ENCODE measurements at places on chromosomes 4 and X.

DNA sequence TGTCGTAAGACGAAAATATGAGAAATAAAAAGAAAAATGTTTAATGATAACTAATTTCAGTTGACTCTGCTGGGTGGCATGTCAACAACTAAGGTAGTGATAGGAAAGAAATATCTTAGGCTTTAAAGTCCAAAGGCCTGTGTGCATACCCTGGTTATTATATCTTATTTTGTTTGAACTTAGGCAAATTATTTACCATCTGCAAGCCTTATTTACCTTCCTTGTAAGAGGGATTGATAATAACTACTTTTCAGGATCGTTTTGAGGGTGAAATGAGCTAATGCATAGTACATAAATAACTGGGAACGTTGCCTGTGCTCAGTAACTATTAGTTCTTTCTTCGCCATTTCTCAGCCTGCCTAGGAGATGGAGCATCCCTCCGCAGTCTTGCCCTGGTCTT is 41.6 kb upstream of the TAB3 start:
- no peak for DNase-seq

GRCh38 chr4:69054578-69055200 is 41.6 kb upstream of the UGT2B7 start:
- no peak for DNase-seq

GRCh38 chr4:84529169-84529751 is 30.2 kb upstream of the NKX6-1 start:
- no peak for DNase-seq

GRCh38 chr4:187304133-187304532 is 580.5 kb upstream of the FAT1 start:
- no peak for DNase-seq

DNA sequence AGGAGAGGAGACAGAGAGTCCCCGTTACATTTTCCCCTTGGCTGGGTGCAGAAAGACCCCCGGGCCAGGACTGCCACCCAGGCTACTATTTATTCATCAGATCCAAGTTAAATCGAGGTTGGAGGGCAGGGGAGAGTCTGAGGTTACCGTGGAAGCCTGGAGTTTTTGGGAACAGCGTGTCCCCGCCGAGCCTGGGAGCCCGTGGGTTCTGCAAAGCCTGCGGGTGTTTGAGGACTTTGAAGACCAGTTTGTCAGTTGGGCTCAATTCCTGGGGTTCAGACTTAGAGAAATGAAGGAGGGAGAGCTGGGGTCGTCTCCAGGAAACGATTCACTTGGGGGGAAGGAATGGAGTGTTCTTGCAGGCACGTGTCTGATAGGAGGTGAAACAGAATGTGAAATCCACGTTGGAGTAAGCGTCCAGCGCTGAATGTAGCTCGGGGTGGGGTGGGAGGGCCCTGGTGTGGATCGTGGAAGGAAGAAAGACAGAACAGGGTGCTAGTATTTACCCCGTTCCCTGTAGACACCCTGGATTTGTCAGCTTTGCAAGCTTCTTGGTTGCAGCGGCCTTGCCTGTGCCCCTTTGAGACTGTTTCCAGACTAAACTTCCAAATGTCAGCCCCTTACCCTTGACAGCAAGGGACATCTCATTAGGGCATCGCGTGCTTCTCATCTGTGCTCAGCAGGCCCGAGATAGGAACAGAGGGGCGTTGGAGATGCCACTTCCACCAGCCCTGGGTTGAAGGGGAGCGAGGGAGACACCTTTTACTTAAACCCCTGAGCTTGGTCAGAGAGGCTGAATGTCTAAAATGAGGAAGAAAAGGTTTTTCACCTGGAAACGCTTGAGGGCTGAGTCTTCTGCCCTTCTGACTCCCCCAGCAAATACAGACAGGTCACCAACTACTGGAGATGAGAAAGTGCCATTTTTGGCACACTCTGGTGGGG is 2.7 kb downstream of the SHOX start:
- no peak for DNase-seq

DNA sequence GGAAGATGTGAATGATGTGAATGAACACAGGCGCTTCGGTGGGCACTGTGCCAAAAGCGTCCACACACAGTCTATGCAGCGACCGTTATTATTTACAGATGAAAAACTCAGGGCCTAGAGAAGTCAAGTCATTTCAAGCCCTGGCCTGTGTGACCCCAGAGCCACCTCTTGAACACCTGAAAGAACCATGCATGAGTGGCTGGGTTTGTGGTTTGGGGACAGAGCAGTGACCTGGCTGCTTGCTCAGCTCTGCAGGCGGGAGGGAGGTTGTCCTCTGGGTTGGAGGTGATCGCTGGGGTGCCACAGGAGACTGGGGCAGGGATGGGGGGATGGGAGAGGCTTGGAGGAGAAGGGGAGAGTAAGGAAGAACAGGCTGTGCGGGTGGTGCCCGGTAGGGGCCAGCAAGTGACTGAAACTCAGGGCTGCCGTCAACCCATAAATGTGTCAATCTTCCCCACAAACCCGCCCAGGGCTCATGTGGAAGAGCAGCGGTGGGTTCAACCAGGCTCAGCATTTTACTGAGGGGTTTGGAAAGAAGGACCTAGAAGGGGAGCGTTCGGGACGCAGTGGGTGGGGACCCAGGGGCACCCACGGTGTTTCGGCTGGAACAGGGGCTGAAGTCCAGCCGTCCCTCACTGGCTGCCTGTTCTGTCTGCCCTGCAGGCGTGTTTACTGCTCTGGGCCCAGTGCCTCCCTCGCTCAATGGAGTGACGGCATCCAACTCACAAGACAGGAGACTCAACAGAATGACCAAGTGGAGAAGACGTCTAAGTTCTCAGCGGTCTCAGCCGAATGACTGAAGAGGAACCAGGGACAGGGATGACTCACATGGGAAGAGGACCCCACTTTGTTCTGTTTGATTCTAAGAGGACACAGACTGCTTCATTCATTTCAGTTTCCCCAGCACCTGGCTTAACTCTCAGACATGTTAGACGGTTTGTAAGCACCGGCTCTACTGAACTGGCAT is 167.8 kb downstream of the AFAP1 start:
- DNase-seq = no peak

GRCh38 chr4:84389406-84389805 is 109.7 kb downstream of the NKX6-1 start:
- DNase-seq = no peak

DNA sequence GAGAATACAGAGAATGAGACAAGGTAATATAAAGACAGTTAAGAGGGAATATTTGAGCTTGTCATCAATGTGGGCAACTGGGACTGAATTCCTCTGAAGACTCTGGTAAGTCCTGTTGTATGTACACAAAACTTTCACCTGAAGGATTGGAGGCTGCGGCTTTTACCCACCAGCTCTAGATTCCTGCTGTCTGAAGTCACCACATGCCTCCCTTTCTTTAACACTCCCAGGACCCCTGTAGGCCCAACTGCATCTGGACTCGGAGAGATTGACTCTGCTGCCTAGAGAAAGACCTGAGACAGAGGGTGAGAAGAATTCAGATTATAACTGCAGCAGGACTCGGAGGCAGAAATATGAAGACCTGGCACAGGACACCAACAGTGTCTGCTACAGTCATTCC is 1048.0 kb downstream of the PDHA2 start:
- DNase-seq = no peak

DNA sequence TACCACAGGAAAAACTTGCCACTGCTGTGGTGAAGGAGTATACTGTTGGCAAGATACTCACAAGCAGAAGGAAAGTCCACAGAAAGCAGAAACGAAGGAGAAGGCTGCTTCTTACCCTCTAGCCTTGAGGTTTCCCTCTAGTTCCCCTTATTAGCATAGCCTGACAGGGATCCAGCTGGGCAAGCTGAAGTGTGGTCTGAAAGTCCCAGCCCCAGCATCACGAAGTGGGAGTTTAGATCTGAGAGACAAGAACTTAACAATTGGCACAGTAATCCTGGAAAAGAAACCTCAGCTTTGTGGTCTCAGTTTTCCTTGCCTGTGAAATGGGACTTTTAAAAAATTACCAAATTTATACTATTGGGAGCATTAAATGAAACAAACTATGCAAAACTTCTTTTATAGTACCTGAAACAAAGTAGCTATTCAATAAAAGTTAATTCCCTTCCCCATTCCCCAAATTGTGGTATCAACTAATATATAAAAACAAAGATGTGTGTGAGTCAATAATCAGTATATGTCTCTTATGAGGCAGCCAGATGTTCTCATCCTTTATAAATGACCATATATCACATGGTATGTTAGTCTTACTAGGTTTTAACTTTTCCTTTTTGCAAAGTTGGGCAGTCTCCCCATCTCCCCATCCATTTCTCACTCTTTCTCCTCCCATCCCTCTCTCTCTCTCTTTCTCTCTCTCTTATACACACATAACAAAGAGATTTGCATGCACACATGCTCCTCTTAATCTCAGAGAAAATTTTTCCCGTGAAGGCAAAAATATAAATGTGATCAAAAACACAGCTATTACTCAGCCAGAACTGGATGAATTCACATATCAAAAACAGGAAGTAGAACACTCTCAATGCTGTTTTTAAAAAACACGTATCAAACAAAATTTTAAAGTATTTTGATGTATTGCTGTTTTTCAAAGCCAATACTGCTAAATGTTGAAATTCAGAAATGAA is 57.8 kb downstream of the SCFD2 start:
- DNase-seq = no peak

DNA sequence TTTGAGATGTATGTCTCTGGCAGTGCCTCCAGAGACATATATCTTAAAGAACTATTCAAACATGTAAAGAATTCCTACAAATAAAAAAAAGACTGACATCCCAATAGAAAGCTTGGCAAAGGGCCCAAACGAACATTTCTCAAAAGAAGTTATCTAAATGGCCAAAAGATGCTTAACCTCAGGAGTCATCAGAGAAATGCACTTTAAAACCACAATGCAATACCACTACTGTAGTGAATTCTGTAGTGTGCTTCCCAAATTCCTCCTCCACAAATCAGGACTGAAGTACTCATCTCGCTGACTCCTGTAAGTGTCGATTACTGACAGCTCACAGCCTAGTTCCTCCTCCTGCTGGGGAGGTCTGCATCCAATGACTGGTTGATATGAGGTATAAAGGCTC is 129.0 kb upstream of the MAMLD1 start:
- no peak for DNase-seq

- DNase-seq = no peak
Observed at GRCh38 chr4:41072021-41072777, 142.1 kb downstream of the APBB2 start.

GRCh38 chr4:184651899-184652298 is 2.4 kb downstream of the PRIMPOL start:
- DNase-seq = no peak

GRCh38 chrX:110561034-110561433 is 202.4 kb downstream of the RTL9 start:
- DNase-seq = no peak

DNA sequence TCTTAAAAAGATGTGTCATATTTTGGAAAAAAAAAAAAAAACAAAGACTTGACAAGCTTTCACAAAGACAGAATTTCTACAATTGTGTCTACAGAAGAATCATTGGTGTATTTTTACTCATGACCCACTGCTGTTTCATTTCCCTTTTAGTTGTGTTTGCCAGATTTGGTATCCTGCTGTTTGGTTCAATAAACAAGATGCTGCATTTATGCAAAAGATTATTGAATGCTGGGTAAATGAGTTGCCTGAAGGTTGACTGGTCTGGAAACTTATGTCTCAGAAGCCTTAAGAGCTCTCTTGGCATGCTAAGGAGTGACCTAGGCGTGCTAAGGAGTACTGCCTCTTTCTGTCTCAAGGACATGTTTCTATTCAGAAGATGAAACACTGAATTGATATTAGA is 64.9 kb upstream of the NPY2R start:
- no peak for DNase-seq

GRCh38 chr4:48190839-48191238 is 56.8 kb upstream of the TXK start:
- DNase-seq = no peak

GRCh38 chr4:112402098-112402497 is 104.9 kb downstream of the ALPK1 start:
- DNase-seq = no peak

DNA sequence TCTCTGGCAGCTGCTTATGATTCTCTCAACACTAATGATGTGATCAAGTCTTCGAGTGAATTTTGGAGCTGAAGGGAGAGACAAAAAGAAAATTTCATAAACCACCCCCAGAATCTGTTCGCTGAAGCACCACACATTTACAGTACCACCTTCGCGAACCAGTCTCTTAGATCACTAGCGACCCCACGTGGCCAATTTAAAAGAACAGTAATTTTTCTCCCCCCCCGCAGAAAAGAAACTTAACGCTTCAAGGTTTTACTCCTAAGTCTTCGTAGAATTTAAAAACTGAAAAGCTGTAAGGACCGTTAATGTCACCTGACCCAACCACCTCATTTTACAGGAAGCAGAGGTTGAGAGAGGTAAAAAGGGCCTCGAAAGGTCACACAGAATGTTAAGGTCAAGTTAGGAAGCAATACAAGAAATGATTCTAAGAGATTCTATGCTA is 187.5 kb downstream of the QDPR start:
- peak; percentile 7 for DNase-seq

DNA sequence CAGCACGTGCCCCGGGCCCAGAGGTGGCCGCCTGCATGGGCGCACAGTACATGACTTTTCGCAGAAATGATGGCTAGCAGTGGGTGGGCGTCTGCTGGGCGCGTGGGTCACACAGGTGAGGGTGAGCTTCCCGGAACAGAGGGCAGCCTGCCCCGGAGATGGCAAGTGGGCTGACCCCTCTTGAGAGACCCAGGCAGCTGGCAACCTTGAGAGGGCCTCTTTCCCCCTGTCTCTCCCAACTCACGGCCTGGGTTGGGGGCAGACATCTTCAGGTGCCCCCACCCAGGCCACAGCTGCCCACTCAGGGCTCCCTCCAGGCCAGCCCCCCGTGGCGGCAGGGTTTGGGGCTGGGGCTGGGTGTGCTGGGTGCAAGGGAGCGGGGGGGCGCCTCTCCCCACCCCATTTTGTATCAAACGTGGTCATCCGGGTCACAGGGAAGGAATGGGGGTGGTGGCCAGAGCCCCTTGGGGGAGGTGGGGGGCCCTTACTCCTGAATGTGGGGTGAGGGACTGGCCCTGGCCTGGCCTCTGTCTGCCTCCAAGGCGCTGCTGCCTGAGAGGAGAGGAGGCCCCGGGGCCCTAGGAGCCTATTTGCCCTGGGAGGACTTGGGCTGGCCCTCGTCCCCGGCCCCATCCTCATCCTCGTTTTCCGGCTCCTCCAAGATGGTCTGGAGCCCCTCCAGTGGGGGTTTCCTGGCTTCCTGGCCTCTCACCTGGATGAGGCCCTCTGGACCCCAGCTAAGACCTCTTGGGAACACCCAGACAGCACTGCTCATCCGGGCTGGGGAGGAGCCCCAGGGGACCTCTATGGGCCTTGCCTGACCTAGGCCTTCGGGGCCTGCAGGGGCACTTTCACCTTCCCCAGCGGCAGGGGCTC is 4.6 kb downstream of the PNMA6E start:
- DNase-seq = no peak

DNA sequence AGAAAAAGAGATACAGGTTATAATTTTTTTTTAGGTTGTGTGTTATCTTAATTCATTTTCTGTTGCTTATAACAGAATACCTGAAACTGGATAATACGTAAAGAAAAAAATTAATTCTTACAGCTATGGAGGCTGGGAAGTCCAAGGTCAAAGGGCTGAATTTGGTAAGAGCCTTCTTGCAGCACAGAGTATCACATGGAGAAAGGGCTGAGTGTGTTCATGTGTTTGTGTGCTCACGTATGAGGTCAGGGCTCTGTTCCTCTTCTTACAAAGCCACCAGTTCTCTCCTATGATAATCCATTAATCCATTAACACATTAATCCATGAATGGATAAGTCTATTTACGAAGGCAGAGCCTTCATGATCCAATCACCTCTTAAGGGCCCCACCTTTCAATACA is 8.6 kb upstream of the RAB28 start:
- no peak for DNase-seq

GRCh38 chrX:23374291-23374690 is 39.6 kb downstream of the PTCHD1 start:
- no peak for DNase-seq

Measured in T-helper 2 cell (primary cell).